Activated T-cell treated with anti-CD3 and anti-CD28 coated beads, Interleukin-2, amount 50 U/mL, for 24 hours (primary cell): ENCODE measurements at places on chromosomes 4 and X.

DNA sequence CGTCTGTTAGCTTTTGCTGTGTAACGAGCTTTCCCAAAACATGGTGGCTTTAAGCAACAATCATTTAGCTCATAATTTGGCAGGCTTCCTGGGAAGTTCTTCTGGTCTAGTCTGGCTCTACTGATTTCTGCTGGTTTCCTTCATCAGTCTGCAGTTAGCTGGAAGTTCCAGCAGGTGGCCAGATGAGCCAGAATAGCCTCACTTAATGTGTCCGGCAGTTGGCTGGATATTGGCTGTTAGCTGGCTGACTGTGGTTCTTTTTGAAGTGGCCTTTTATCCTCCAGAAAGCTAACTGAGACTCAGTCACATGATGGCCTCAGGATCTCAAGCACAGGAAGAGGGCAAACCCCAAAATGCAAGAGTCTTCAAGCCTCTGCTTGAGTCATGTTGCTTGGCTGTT, 34.9 kb downstream of the FTHL17 start:
- H3K4me3 ChIP-seq = no peak overlapping the region
- peaks cover 45% of the 10 kb centered on the region for H3K27me3 ChIP-seq
- no peaks in the 10 kb centered on the region for H3K4me1 ChIP-seq
- no peaks in the 10 kb centered on the region for H3K36me3 ChIP-seq
- no peak overlapping the region for H3K27ac ChIP-seq
- no peak for DNase-seq

GRCh38 chrX:12611471-12611870, 179.7 kb upstream of the PRPS2 start:
- H3K4me1 ChIP-seq = no peaks in the 10 kb centered on the region
- peaks cover 29% of the 10 kb centered on the region for H3K27me3 ChIP-seq
- no peaks in the 10 kb centered on the region for H3K36me3 ChIP-seq
- DNase-seq = no peak

GRCh38 chr4:24369507-24370029, 214.8 kb downstream of the DHX15 start:
- H3K36me3 ChIP-seq = no peaks in the 10 kb centered on the region
- no peaks in the 10 kb centered on the region for H3K4me1 ChIP-seq
- no peak overlapping the region for H3K4me3 ChIP-seq
- H3K27ac ChIP-seq = no peak overlapping the region

DNA sequence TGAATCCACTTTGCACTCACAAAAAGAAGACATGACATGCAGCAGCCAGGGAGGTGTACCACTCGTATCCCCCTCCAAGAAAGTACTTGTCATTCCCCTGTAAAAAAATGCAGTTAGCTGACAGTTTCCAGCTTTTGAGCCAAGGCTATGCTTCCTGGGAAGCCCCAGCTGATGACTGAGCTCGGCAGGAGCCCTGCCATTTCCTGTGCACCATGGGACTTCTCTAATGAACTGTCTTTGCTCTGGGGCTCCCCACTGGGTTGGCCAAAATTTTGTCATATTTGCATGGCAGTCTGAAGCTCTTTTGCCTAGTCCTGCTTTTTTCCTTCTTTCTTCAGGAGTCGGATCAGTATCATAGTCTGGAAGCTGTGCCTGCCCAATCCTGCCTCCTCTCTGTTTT, 104.5 kb upstream of the MAOA start:
- no peak overlapping the region for H3K4me3 ChIP-seq
- no peaks in the 10 kb centered on the region for H3K4me1 ChIP-seq
- H3K36me3 ChIP-seq = no peaks in the 10 kb centered on the region
- DNase-seq = no peak

DNA sequence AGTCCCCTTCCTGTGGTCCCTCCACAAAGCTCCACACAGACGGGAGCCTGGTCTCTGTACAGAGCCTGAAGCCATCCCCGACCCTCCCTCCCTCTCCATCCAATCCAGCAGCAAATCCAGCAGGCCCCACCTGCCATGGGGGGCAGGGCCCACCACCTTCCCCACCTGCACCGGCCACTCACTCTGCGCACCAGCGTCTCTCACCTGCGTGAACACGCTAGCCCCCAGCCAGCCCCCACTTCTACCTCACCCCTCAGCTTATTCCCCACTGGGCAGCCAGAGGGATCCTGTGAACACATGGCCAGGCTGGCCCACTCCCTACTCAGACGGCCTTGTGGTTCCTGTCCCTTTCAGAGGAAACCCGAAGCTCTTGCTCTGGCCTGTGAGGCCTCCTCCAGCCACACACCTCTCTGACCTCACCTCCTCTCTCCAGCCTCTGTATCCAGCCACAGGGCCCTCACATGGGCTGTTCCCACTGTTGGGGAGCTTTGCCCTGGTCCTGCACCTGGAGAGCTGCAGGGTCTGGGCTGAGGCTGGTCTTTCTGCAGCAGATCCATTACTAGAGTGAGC, 70.9 kb downstream of the WFS1 start:
- H3K36me3 ChIP-seq = no peaks in the 10 kb centered on the region
- H3K4me1 ChIP-seq = peaks cover 17% of the 10 kb centered on the region
- no peak overlapping the region for H3K27ac ChIP-seq
- DNase-seq = no peak
- H3K27me3 ChIP-seq = peaks cover 44% of the 10 kb centered on the region

DNA sequence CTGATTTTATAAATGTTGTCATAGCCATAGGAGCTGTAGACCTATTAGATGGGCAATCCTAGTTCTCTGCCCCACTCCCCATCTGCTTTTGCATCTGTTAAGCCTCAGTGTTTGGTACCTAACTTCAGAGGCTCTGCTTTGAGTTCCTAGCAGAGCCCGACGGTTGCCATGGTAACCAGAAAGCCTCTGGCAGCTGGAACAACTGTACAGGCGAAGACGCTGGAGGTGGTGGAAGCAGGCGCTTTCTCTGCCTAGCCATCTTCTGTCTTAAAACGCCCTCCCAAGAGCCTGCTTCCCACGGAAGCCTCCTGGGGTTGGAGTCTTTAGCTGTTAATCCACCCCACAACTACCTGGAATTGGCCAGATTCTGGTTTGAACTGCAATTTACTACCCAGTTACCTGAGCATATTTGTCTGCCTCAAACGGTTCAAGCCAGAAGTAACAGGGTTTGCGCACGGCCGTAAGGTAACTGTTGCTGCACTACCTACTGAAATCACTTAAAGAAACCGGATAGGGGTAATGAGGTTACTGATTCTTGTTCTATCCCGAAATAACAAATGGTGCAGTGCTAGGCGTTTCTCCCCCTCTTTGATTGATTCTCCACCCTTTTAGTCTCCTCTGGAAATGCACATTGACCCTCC, 1.0 kb upstream of the GABRG1 start:
- no peak for DNase-seq
- no peaks in the 10 kb centered on the region for H3K36me3 ChIP-seq
- H3K27ac ChIP-seq = no peak overlapping the region
- H3K4me3 ChIP-seq = no peak overlapping the region
- H3K27me3 ChIP-seq = no peaks in the 10 kb centered on the region
- H3K4me1 ChIP-seq = no peaks in the 10 kb centered on the region

DNA sequence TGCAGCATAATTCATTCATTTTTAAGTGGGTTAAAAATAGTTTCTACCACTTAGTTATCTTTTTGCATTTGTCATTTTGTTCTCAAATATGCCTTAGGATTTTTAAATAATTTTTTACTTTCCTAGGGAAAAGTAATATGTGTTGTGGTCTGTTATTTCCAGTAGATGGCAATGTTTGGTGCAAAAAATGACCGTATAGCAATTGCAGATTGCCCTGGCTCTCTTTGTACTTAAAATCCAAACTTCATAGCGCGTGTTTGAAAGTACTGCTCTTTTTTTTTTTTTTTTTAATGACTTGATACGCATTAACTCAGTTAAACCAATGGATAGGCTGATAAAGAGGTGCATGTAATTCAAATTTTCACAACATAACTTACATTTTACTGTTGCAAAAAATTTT, 74.4 kb upstream of the RBMX start:
- no peak overlapping the region for H3K27ac ChIP-seq
- H3K4me1 ChIP-seq = peaks cover 1% of the 10 kb centered on the region
- H3K4me3 ChIP-seq = no peak overlapping the region
- no peak for DNase-seq
- H3K27me3 ChIP-seq = peaks cover 10% of the 10 kb centered on the region

DNA sequence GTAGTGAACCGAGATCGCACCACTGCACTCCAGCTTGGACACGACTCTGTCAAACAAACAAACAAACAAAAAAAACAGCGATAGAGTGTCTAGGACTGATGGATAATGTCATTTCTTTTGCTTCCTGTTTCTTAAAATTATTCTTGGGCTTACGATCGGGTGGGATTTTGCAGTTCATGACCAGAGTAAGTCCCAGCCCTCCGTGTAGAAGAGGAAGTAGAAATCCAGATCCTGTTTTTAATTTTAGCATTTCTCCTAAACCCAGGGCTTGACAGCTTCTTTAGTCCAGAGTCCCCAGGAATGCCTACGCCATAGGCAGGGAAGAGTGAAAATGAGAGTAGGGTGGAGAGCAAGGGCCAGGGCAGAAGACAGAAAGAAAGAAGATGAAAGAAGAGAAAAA, 94.3 kb downstream of the HPRT1 start:
- H3K27ac ChIP-seq = no peak overlapping the region
- H3K4me1 ChIP-seq = peaks cover 11% of the 10 kb centered on the region
- H3K27me3 ChIP-seq = peaks cover 83% of the 10 kb centered on the region
- no peak overlapping the region for H3K4me3 ChIP-seq

DNA sequence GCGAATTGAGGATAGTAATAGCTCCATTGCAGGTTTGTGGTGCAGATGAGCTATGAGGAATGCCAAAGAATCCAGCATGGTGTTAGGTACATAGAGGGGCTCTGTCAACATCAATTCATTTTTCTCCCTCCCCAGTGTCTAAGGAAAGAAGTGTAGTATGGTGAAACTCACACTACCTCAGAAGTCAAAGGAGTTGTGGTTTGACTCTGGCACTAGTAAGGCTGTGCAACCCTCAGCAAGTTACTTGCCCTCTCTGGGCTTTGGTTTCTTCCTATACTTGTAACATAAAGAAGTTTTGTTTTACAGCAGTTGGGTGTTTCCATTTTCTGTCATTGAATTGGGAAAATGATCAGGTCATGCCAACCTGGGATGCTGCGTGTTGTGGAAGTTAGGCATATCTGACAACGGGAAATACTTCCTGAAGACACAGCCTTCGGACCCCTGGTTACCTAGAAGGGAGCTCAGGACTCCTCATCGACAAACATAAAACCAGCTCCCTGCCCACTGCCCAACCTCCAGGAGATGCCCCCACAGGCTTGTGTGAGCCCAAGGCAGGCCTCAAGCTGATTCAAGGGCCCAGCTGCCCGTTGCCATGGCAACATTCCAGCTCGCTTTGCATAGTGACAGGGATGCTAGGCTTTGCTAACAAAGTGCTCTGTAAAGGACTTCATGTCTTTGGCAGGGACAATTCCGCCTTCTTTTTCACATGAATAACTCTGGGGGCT, 71.4 kb downstream of the RTL5 start:
- no peaks in the 10 kb centered on the region for H3K36me3 ChIP-seq
- no peak overlapping the region for H3K4me3 ChIP-seq
- no peak for DNase-seq
- no peak overlapping the region for H3K27ac ChIP-seq
- H3K27me3 ChIP-seq = peaks cover 66% of the 10 kb centered on the region
- no peaks in the 10 kb centered on the region for H3K4me1 ChIP-seq
